ENCODE measurements at places on chromosomes 1 and 21. TPM values are rescaled to one million over a fixed set of nuclear protein-coding genes. Genes with fewer than 3 reads are reported as not detected.

HFM1 gene
- not detected for total RNA-seq

FAM131C gene
- 0.72 TPM for total RNA-seq

DNA sequence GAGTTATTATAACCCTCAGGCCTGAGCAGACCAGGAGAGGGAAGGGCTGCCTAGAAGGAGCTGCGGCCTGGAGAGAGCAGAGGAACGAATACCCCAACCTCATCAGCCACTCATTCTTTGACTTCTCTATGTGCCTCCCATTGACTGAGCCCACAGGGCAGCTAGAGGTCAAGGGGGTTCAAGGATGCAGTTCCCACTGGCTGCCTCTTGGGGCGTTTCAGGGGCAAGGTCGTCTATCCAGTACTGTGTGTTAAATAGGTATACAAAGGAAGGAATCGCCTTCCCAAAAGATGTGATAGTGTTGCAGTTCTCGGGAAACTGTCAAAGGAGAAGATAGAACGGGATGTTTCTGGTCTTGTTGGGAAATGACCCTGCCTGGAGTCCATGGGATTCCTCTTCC lies 250.6 kb downstream of the PRDM2 start:
- DNase-seq = no peak

GRCh38 chr1:231059566-231060193 lies 19.6 kb upstream of the FAM89A start:
- DNase-seq = no peak

All from suprapubic skin (tissue), 4 donors.